Transverse colon (tissue), 4 donors: ENCODE measurements at places on chromosomes 2 and 18. TPM values are rescaled to one million over a fixed set of nuclear protein-coding genes. Genes with fewer than 3 reads are reported as not detected.

DNA sequence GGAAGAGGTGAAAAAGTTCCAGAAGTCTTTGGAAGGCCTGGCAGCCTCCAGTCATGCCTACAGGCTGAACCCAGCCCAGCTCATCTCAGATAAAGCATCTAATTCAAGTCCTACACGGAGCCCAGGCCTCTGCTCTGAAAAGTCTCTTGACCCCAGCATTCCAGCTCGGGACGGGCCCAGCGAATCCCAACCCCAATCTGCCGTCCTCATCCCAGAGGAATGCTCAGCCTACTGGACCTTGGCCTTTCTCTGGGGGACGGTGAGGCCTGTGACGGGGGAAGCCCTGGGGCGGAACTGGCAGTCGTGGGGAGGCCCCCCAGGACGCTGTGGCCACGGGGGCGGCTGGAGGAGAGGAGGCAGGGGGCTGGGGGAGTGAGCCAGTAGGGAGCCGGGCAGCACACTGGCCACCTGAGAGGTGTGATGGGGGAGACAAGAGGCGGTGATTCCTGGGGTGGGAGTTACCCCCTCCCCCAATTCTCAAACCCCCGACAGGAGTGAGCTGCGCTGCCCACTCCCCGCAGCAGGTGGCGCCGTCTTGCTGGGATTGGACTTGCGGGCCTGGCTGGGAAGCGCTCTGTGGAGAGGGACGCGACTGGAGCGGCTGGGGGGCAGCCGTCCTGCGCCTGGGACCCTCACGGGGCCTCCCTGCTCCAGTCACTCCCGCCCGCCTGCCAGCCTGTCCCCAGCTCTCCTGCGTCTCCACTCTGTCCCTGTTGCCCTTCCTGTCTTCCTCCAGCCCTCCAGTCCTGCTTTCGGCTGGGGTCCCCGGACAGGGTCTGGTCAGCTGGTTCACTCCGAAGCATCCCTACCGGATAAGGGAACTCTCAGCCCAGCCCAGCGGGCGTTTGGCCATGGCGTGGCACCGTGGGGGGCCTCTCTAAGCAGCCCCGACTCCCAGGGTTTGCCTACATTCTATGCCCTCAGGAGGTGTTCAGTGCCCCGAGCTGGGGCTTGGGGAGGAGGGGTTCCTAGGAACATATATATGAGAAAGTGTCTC lies 182.6 kb upstream of the HAAO start:
- peak; percentile 79 for DNase-seq

The TPGS2 gene
- 53.7 TPM for total RNA-seq

The RAD51AP2 gene
- total RNA-seq: not detected

- DNase-seq: no peak
Measured at GRCh38 chr18:56869189-56869777, 218.1 kb downstream of the WDR7 start.

GRCh38 chr2:2831633-2832032 lies 500.6 kb upstream of the MYT1L start:
- DNase-seq: no peak

The KCNF1 gene
- not detected for total RNA-seq

The ESPNL gene
- 4.4 TPM for total RNA-seq

- DNase-seq: peak; percentile 59
Measured at GRCh38 chr2:28544922-28545589, 49.2 kb downstream of the PLB1 start.

The DOK6 gene
- total RNA-seq: 0.27 TPM

The SCTR gene
- total RNA-seq: not detected

DNA sequence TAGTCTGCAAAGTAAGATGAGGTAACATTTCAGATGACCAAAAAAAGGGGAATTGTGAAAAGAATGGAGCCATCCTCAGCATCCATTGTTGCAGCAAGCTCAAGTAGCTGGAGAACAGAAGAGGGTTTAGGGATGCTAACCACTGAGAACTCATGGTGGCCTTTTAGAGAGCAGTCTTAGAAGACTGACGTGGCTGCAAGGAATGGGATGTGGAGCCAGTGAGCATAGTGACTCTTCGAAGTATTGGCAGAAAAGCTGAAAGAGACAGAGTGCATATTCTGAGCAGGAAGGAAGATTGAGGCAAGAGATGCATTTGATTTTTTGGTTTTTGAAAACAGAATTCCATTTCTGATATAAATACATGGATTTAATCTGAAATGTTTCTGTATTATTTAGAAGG lies 151.2 kb downstream of the UBE2E3 start:
- DNase-seq: no peak

The TUBA4B gene
- total RNA-seq: not detected

DNA sequence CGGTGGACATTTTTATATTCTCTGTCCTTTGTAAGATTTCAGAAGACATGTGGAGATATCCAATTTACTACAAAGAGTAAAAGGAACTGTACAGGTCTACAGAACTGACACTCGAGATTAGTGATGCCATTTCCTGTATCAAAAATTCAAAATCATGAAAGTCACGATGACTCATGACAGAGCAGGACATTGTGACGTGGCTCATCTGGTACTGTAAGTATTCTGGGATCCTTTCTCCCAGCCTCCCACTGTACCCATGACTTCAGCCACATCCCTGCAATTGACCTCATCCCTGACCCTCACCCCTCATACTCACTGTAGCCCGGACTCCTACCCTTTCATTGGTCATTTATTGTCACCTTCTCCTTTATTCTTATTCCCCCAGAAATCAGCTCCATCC lies 736.5 kb downstream of the EPHA4 start:
- no peak for DNase-seq

- no peak for DNase-seq
Measured at GRCh38 chr2:207290833-207291624, 125.3 kb upstream of the KLF7 start.

GRCh38 chr2:233643128-233643527 lies 6.9 kb downstream of the UGT1A10 start:
- DNase-seq: peak; percentile 38

- DNase-seq: no peak
Measured at GRCh38 chr18:6591491-6591890, 138.0 kb upstream of the ARHGAP28 start.

The LRP1B gene
- not detected for total RNA-seq

- no peak for DNase-seq
Measured at GRCh38 chr2:155372969-155373368, 674.5 kb downstream of the KCNJ3 start.

DNA sequence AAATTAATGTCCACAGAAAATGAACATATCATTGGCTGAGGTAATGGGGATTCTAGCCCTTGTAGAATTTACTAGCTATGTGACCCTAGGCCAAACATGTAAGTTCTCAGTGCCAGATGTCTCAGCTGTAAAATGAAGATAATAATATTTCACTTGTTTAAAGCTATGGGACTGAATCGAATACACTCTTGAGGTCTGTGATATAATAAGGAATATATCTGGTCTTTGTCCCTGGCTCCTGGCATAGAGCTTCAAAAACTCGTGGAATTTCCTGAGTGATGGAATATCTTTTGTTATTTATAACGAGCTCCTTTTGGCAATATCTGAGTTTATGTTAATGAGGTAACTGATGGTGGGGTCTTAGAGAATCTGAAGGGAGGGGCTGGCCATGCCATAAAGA lies 201.4 kb upstream of the CYP26B1 start:
- DNase-seq: no peak

- no peak for DNase-seq
Measured at GRCh38 chr2:233974530-233975071, 57.4 kb downstream of the TRPM8 start.

- no peak for DNase-seq
Measured at GRCh38 chr18:44651478-44651877, 29.2 kb upstream of the SETBP1 start.

The TRIM43 gene
- not detected for total RNA-seq

DNA sequence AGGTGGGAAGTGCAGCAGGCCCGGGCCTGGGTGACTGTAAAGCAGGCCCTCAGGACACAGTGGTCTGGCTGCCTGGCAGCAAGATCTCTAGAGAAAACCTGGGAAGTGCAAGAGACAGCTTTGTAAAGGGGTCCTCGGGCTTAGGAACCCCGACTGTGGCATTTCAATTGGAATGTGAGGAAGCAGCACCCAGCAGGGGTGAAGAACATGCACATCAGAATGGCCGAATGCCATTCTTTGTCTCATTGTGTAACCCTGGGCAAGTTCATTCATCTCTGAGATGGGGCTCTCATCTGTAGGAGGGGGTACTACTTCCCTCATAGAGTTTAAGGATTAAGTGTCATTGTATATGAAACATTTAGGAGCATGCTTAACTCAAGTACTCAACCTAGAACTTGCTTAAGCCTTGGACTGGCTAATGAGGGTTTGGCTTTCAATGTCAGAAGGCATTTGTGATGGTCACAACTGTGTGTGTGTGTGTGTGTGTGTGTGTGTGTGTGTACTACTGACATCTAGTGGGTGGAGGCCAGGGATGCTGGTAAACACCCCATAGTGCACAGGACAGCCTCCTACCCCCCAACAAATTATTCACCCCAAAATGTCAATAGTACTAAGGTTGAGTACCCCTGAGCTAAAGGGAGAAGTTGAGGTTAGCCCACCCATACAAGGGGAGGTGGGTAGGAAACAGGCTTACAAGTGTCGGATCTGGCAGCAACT lies 29.3 kb downstream of the MEX3C start:
- DNase-seq: no peak

The MGAT4A gene
- total RNA-seq: 237 TPM
